A549 (cell line): ENCODE measurements at places on chromosomes 7 and 10. TPM values are rescaled to one million over a fixed set of nuclear protein-coding genes. Genes with fewer than 3 reads are reported as not detected.

ELOVL3 gene
- polyA plus RNA-seq, result 0.22 to 0.41 TPM (median 0.30 TPM) in 3 replicates

OR6V1 gene
- polyA plus RNA-seq, result not detected in 3 replicates

CYP3A5 gene
- polyA plus RNA-seq, result 2.2 to 2.3 TPM (median 2.3 TPM) in 3 replicates

GRM3 gene
- polyA plus RNA-seq, result not detected in 3 replicates

CTNNA3 gene
- not detected in 3 replicates for polyA plus RNA-seq

NKX2-3 gene
- 0.05 TPM in 1 of 3 replicates, not detected in the others for polyA plus RNA-seq

VWC2 gene
- polyA plus RNA-seq, result not detected in 3 replicates

FAM53B gene
- polyA plus RNA-seq, result 8.2 to 8.5 TPM (median 8.2 TPM) in 3 replicates

HOXA13 gene
- polyA plus RNA-seq, result 2.3 to 2.7 TPM (median 2.4 TPM) in 3 replicates

LEP gene
- polyA plus RNA-seq, result not detected in 3 replicates

JAZF1 gene
- 2.6 to 2.8 TPM (median 2.7 TPM) in 3 replicates for polyA plus RNA-seq

DNA sequence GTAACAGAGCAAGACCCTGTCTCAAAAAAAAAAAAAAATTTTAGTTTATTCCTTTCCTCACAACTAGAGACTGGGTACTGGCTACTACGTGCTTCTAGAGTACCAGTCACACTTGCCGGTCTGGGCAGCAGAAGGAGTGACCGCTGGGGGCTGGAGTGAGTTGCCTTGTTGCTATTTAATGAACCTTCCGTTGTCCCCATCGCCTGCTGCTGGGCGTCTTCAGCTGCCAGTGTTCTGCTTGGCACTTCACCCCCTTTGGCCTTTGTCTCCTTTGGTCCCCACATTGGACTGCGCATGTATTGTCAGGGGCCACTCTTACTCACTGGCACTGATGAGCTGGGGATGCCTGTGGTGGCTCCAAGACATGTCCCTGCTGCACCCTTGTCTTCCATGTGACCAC is 110.6 kb downstream of the CLEC2L start:
- no peak for DNase-seq

- no peak for DNase-seq
Observed at GRCh38 chr10:2731940-2732339, 335.4 kb upstream of the PFKP start.

GRCh38 chr10:36183056-36183455 is 541.0 kb upstream of the FZD8 start:
- no peak for DNase-seq

DNA sequence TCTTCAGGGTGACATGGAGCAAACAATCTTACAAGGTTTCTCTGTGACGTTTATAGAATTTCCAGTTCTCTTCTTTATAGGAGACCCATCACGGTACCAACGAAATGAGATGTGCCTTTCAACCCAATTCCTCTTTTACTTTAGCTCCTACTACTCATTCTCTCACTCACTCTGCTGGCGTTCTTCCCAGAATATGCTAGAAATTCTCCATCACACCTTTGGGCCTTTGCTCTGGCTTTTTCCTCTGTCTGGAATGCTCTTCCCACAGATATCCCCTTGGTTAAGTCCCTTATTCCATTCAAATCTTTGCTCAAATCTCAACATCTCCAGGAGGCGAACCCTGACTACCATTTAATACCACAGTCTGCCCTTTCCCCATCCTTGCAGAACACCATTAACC is 39.0 kb downstream of the SEMA3C start:
- DNase-seq, result no peak

DNA sequence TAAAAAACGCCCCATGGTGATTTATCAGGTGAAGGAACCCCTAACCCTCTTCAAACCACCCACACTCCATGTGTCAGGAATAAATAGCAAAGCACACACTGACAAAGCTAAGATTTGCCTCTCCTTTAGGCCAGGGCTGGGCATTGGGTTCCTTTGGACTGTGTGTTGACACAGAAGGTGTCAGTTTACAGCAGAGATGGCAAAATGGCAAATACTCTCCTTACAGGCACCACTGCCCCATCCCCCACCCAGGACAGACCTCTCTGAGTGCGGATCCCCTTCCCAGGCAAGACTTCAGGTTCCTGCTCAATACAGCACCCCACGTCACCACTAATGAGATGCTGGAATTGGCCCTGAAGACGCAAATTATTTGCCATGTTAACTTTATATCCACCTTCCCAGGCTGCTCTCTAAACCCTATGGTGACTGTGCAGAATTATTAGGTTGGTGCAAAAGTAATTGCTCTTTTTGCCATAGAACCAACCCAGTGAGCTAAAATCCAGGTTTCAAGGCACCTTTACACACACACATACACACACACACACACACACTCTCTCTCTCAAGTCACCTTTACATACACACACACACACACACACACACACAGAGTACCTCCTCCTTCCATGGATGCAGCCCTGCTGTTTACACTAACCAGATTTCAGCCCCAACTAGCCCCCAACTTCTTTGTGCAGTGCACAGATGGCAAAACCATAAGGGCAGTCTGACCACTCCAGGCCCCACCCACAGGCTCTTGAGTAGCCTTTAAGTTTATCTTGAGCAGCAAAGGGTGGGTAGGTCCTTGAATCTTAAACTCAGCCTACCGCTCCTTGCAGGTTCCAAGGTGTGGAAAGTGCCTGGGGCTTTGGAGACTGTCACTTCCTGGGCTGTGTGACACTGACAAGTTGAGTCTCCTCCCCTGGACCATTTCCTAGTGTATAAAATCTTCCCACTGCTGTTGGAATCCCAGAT is 4.0 kb upstream of the ZCCHC24 start:
- DNase-seq, result peak; percentile 23

DNA sequence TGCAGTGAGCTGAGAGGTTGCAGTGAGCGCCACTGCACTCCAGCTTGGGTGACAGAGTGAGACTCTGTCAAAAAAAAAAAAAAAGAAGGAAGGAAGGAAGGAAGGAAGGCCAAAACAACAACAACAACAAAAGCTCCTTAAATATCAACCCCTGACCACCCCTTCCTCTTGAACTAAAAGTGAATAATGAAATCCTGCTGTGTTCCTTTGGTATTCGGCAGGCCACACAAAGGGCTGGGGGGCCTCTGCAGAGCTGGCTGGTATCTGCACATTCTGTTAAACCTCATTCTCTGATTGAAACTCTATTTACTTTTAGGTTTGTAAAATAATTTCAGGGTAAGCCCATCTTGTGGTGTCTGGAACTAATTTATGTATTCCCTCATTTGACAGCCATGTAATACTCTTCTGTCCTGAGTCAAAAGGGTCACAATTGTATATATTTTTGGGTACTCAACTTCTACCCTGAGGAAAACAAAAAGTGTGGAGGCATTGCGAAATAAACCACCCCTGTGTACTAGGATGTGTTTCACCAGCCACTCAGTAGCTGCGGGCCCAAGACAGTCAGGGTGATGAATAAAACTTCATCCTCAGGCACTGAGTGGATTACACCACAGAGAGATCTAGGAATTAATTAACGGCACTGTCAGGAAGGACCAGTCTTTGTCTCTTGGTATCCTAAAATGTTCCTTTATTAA is 446.4 kb upstream of the PFKP start:
- DNase-seq, result no peak

GRCh38 chr7:102912742-102913141 is at the start of gene LRRC17:
LRRC17 (plus strand) TSS chr7:102913000; CDS start chr7:102933914, 20,914 bp downstream.
- DNase-seq, result no peak

GRCh38 chr10:132293813-132294520 is 13.8 kb downstream of the STK32C start:
- DNase-seq, result no peak

- DNase-seq, result no peak
Observed at GRCh38 chr10:72557362-72557761, 68.5 kb downstream of the MICU1 start.

GRCh38 chr10:4503076-4503475 is 322.9 kb upstream of the AKR1E2 start:
- DNase-seq, result no peak

- DNase-seq, result no peak
Observed at GRCh38 chr10:97914171-97914836, 64.7 kb downstream of the GOLGA7B start.

- DNase-seq, result no peak
Observed at GRCh38 chr10:58465629-58466028, 47.0 kb upstream of the BICC1 start.

DNA sequence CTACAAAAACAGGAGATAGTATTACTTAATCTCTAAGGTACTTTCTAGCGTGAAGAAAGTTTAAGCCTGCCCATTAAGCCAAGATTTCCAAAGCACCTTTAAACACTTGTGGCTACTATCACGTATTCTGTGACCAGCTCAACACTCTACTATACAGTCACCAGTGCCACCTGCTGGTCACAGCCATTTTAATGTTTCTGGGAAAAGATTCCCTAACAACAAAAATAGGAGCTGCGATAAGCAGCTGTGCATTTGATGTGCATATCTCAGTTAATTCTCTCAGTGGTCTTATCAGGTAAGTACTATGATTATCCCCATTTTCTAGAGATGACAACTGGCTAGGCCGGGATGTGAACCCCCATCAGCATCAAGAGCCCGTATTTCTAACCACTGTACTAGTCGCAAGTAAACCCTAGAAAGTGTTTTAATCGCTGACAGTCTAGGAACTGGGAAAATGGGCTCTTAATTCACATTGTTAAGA is 860 bp downstream of the SEC31B start:
- DNase-seq, result peak; percentile 57

DNA sequence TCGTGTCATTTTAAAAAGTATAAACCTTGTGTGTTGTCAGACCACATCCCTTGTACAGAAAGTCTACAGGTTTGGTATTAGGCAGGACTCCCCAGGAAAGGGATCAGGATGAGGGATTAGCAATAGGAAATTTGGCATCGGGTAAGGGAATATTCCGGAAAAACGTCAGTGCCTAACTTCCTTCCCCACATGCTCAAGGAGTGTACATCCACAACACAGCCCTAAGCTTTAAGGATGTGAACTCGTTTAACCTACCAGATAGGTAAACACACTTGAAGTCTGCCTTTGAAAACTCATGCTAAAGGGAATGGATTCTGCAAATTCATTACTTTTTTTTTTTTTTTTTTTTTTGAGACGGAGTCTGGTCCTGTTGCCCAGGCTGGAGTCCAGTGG is 194.9 kb downstream of the SKIDA1 start:
- DNase-seq, result no peak

- DNase-seq, result peak; percentile 40
Observed at GRCh38 chr10:110373059-110373458, 68.3 kb upstream of the SMNDC1 start.

DNA sequence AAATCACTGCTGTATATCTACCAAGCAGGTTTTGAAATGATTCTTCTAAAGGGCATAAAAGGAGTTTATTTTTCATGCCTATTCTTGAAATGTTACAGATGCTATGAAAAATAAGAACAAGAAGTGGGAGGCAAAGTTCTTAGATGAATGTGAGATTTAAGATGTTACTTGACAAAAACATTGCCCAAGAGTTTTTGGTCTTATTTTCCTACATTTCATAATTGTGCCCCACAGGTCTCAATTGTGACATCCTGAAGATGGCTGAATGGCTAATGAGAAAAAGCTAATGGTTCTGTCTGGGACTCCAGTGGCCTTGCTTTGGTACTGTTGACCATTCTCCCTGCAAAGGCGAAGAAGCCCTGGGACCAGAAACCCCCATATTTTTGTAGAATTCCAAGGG is 43.0 kb upstream of the IFRD1 start:
- DNase-seq, result no peak

DNA sequence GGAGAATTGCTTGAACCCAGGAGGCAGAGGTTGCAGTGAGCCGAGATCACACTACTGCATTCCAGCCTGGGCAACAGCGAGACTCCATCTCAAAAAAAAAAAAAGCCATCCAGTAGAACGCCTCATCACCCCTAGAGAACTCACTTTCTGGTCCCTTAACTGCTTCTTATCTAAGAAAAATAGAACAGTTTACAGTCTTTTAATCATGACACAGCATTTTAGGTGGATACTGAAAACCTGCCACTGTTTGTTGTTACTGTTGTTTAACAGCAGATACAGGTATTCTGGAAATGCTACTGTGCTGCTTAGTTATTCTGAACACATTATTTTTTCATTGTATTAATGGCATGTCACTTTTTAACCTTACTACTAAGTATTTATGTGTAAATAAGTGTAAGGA is 624.3 kb upstream of the GHITM start:
- DNase-seq, result no peak

DNA sequence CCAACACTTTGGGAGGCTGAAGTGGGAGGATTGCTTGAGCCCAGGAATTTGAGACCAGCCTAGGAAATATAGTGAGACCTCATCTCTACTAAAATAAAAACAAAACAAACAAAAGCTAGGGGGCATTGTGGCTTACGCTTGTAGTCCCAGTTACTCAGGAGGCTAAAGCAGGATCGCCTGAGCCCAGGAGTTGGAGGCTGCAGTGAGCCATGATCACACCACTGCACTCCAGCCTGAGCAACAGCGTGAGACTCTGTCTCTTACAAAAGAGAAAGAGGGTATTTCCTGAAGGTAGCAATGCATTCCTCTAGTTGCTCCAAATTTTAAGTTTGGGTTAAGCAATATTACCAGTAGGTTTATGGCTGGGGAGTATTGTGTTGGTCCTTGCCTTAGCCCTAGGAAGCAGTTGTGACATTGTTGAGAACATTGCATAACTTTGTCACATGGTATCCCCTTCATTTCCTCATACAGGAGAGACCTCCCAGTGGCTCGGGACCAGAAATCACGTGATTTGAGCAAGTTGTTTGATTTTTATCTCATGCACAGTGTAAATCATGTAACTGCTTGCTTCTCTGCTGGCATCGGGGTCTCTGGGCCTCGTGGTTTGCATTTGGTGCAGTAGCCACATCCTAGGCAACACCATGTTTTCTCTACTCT is 23.3 kb upstream of the SMARCD3 start:
- no peak for DNase-seq

DNA sequence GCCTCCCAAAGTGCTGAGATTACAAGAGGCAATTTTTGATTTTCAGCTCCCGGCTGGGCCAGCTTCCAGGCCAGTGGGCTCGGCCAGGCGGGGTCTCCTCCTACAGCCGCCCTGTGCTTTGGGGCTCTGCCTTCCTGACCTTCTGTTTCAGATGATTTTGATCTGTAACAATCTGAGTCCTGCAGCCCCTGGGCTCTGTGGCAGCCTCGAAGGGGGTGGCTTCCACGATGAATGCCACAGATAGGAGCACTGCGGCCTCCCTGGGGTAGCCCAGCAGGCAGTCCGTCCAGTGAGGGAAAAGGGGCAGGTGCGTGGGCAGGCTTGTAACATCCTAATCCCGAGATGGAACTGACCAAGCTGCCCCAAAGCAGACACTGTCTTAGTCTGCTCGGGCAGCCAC is 177.5 kb downstream of the DNAJB6 start:
- DNase-seq, result no peak

DNA sequence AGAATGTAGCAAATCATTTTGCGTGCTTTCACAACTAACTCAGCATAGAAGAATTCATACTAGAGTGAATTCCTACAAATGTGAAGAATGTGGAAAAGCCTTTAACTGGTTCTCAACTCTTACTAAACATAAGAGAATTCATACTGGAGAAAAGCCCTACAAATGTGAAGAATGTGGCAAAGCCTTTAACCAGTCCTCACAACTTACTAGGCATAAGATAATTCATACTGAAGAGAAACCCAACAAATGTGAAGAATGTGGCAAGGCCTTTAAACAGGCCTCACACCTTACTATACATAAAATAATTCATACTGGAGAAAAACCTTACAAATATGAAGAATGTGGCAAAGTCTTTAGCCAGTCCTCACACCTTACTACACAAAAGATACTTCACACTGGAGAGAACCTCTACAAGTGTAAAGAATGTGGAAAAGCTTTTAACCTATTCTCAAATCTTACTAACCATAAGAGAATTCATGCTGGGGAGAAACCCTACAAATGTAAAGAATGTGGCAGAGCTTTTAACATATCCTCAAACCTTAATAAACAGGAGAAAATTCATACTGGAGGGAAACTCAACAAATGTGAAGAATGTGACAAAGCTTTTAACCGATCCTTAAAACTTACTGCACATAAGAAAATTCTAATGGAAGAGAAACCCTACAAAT is 40.8 kb downstream of the ZNF107 start:
- no peak for DNase-seq

- no peak for DNase-seq
Observed at GRCh38 chr7:82714883-82715282, 271.3 kb upstream of the CACNA2D1 start.
